Muscle of leg (tissue), 16 donors: ENCODE measurements at places on chromosomes 7 and 10. TPM values are rescaled to one million over a fixed set of nuclear protein-coding genes. Genes with fewer than 3 reads are reported as not detected.
A peak's percentile ranks its signal among the peaks of the same experiment; 100 is the strongest.

Gene ITPRID1
- 0.77 TPM for polyA plus RNA-seq

Gene UMAD1
- polyA plus RNA-seq: 11.8 TPM

Gene GARS1
- 62.7 TPM for polyA plus RNA-seq

Gene IGF2BP3
- 31.5 TPM for polyA plus RNA-seq

Gene LIPF
- polyA plus RNA-seq: not detected

DNA sequence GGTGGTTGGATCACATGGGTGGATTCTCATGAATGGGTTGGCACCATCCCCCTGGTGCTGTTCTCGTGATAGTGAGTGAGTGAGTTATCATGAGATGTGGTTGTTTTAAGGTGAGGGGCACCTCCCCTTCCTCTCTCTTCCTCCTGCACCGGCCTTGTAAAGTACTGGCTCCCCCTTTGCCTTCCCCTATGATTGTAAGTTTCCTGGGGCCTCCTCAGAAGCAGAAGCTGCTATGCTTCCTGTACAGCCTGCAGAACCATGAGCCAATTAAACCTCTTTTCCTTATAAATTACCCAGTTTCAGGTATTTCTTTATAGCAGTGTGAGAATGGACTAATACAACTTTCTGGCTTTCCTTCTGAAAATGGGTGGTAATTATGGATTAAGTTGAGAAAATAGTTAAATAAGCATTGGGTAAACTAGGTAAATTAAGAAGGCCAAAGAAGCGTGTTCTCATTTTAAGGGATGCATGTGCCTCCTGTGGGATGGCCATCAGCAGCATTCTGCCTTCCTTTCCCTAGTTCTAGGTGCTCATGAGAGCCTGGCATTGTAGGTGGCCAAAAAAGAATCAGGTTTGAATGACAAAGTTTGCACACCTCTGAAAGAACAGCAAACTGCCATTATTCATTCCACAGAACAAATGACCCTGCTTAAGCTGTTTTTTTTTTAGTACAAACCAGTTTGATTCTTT, 241.4 kb upstream of the CCDC6 start:
- no peaks in the 10 kb centered on the region for H3K27me3 ChIP-seq
- no peak overlapping the region for H3K4me3 ChIP-seq
- DNase-seq: no peak
- no peak overlapping the region for H3K27ac ChIP-seq
- H3K4me1 ChIP-seq: no peaks in the 10 kb centered on the region

DNA sequence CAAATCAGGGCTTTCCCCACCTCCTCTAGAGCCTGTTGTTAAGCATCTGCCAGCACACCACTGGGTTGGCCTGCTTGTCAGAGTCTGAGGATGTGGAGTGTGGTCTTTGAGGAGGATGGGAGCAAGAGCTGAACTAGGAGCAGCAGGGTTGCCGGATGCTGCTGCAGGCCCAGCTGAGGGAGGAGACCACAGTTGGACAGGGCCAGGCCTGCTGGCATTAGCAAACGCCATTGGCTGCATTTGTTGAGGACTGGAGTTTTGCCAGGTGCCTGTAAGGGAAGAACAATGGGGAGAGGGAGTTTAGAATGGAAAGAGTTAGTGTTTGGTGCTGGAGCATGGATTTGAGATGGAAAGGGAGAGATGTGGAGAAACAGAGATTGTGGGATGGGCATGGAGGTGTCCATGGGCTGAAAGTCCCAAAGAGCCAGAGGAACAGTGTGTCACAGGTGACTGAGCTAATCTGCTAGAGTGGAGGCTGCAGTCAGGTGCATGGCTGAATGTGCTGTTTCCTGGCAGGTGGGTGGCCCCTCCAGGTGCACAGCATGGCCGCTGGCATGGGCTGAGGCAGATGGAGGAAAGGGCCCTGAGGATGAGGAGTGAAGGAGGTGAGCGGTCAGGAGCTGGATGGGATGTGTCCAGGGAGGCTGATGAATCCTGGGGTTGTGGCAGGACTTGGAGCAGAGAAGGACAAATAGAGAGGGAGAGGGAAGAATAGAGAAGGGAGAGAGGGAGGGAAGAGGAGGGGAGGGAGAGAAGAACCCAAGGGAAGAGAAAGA, 40.7 kb downstream of the LEP start:
- DNase-seq: no peak
- no peak overlapping the region for H3K27ac ChIP-seq
- no peaks in the 10 kb centered on the region for H3K27me3 ChIP-seq
- no peaks in the 10 kb centered on the region for H3K36me3 ChIP-seq

GRCh38 chr7:126803060-126803665, 449.6 kb downstream of the GRM8 start:
- DNase-seq: peak; percentile 27
- H3K27me3 ChIP-seq: no peaks in the 10 kb centered on the region
- no peaks in the 10 kb centered on the region for H3K4me1 ChIP-seq
- no peaks in the 10 kb centered on the region for H3K36me3 ChIP-seq

GRCh38 chr7:131244259-131244852, 83.3 kb upstream of the MKLN1 start:
- H3K27me3 ChIP-seq: no peaks in the 10 kb centered on the region
- H3K4me1 ChIP-seq: no peaks in the 10 kb centered on the region
- H3K4me3 ChIP-seq: no peak overlapping the region
- DNase-seq: no peak
- H3K27ac ChIP-seq: no peak overlapping the region
- no peaks in the 10 kb centered on the region for H3K36me3 ChIP-seq

- peak overlapping the region; percentile 95 for H3K27ac ChIP-seq
- peak; percentile 94 for DNase-seq
- H3K4me3 ChIP-seq: peak overlapping the region; percentile 14
- no peaks in the 10 kb centered on the region for H3K36me3 ChIP-seq
These were observed 294.7 kb upstream of the PITRM1 start for GRCh38 chr10:3467052-3467951.

DNA sequence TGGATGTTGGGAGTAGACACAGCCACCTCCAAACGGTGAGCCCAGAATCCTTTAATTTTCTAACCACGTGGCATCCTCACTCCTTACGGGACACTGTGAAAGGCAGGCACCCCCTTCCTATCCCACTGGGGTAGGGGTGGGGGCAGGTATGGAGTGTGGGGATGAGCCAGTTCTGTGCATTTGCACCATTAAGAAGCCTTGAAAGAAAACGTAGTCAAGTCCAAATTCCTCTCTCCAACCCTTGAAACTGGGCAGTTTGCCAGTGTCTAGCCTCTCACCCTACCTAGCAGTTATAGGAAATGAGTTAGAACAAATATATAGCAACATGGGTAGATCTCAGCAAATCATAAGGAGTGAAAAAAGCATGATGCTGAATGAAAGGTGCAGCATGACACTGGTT, 92.4 kb upstream of the LEP start:
- H3K4me3 ChIP-seq: no peak overlapping the region
- no peak overlapping the region for H3K27ac ChIP-seq
- H3K36me3 ChIP-seq: no peaks in the 10 kb centered on the region
- no peaks in the 10 kb centered on the region for H3K4me1 ChIP-seq
- peaks cover 25% of the 10 kb centered on the region for H3K27me3 ChIP-seq
- DNase-seq: no peak
